ENCODE measurements at places on chromosomes 6 and 20.

DNA sequence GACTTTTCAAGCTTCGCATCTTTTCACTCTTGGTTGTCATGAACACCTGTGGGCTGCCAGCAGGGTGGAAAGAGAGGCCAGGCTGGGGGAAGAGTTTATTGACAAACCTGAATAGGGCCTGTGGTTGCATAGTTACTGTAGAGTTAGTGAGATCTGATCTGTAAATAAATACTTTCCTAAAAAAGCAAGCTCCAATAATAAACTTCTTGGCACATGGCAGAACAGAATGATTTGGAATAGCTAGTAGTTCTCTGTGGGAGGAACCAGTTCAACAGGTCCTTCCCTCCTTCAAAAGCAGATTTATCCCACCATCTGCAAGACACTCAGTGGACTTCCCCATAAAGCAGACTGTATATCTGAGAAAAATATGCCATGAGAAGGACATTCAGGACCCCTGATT is 445.0 kb downstream of the HACE1 start:
- DNase-seq = no peak

GRCh38 chr6:169082093-169082492 is 171.6 kb downstream of the THBS2 start:
- DNase-seq = no peak

DNA sequence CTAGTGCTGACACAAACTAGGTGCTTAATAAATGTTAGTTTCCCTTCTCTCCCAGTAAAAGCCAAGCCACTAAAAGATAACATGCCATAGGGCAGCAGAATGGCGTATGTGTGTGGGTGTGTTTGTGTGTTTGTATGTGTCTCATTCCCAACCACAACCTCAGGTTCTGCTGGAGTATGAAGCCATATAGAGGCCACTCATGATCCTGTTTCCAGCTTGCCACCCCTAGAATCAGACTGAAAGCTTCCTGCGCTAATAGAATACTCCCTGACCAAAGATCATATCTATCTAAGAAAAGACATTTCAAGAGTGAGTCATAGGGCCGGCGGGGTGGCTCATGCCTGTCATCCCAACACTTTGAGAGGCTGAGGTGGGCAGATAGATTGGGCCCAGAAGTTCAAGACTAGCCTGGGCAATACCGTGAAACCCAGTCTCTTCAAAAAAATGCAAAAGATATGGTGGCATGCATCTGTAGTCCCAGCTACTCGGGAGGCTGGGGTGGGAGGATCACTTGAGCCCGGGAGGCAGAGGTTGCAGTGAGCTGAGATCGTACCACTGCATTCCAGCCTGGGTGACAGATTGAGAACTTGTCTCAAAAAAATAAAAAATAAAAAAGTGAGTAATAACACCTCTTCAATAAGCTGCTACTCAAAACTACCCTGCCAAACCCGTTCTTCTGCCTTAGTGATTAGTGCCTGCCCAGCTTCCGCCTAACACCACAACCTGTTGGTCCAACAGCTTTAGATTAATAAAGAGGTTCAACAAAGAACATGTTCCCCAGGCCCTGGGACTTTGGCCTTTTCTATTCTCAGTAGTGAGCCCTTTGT is 11.8 kb upstream of the SNRPC start:
- no peak for DNase-seq

GRCh38 chr6:111710439-111710838 is 104.8 kb upstream of the TRAF3IP2 start:
- no peak for DNase-seq

DNA sequence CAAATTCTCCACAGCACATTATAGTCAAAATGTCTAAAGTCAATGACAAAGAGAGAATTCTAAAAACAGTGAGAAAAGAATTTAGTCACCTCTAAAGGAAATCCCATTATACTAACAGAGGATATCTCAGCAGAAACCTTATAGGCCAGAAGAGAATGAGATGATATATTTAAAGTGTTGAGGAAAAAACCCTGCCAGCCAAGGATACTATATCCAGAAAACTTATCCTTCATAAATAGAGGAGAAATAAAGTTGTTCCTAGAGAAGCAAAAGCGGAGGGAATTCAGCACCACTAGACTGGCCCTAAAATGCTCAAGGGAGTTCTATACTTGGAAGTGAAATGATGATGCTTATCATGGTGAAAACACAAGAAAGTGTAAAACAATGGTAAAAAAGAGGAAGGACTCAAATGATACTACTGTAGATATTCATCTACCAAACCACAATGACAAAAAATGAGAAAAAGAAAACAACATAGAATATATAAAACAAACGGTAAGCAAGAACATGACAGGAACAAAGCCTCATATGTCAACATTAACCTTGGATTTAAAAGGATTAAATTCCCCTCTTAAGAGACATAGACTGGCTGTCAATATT is 16.7 kb downstream of the GPRC6A start:
- DNase-seq = no peak

GRCh38 chr6:122416825-122417224 is 17.4 kb downstream of the HSF2 start:
- DNase-seq = no peak

DNA sequence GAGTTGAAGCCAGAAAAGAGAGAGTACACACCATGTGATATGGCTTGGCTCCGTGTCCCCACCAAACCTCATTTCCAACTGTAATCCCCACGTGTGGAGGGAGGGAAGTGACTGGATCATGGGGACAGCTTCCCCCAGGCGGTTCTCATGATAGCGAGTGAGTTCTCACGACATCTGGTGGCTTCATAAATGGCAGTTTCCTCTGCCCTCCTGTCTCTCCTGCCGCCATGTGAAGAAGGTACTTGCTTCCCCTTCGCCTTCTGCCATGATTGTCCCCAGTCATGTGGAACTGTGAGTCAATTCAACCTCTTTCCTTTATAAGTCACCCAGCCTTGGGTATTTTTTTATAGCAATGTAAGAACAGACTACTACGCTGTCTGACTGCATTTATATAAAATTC is 40.3 kb downstream of the TAF4 start:
- DNase-seq = no peak
